T-helper 2 cell (primary cell): ENCODE measurements at places on chromosomes 1 and 21.

DNA sequence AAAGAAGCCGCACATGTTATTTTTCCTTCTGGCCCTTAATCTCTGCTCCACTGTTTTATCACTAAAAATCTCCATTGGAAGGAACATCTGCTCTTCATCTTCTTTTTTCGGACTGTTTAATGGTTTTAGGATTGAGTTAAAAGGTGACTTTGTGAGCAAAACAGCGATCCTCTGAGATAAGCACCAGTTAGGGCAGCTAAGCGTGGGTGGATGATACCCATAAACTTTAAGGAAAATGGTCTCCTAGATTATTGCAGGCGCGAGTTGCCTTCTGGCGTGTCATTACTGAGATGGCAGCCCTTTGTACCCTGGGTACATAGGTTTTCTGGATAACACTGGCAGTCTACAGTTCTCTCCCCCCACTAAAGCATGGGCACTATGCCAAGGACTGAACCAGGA is 44.0 kb upstream of the HMGB4 start:
- DNase-seq: no peak

DNA sequence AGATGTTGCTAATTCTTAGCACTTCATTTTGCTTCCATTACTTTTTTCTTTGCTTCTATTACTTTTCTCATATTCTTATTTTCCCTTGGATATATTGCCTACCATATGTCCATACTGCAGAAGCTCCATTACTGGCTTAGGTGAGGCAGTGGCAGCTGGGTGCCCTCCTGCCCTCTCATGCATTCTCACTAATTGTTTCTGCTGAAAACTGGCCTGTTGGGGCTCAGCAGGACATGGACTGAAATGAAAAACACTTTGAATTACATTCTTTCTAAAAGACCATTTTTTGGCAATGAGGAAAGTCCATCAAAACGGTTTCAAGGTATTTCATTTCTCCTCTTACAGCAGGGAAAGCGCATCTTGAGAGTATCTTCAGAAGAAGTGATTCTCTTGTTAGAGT is 122.9 kb downstream of the MAST2 start:
- no peak for DNase-seq

- no peak for DNase-seq
Measured at GRCh38 chr1:17780916-17781315, 25.8 kb downstream of the ACTL8 start.

GRCh38 chr1:70966018-70966638 is 81.5 kb downstream of the PTGER3 start:
- DNase-seq: no peak

DNA sequence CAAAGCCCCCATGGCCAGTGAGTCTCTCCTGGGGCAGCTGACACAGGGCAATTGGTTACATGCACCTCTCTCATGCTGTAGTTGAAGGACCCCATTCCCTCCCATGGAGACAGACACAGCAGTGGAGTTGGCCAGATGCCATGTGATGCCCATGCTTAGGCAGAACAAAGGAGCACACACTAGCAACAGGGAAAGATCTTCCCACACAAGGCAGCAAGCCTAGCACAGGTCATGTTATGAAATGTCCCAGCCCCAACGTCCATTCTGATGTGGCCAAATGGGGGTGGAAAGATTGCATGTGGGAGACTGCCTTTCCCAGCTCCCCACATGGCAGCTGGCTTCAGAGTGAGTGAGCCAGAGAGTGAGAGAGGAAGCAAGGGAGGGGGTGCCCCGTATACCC is 34.5 kb downstream of the AADACL4 start:
- no peak for DNase-seq

DNA sequence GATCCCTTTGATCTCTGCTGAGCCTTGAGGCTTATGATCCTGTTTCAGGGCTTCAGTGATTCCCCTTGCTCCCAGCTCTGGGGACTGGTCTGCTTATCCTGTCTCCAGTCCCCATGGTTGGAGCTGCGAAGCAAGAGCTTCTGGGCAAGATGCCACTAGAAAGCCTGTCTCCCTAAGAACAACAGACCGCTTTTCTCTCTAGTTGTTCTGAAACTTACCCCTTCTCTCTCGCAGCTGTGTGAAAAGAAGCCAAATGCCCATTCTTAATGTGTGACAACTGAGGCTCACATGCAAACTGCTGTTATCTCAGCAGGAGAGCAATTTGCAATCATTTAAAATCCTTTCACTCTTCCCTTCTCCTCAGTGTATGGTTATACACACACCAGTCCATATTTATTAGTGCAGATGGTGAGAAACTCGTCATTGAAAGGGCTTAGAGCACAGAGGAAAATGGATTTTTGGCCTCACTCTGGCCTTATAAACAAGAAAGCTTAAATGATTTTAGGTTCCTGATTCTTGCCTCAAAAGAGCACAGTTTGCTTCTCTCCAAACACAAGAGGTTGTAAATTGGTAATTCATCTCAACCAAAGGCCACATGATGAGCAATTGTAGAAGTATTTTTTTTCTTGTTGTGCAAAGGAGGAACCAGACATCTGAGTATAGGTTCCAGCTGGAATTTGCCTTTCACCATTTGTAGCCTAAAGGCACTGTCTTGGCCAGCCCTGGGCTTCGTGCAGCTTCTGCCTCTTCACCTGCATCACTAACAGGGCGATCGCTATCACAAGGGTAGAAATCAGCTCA is 179.2 kb upstream of the LMO4 start:
- no peak for DNase-seq

DNA sequence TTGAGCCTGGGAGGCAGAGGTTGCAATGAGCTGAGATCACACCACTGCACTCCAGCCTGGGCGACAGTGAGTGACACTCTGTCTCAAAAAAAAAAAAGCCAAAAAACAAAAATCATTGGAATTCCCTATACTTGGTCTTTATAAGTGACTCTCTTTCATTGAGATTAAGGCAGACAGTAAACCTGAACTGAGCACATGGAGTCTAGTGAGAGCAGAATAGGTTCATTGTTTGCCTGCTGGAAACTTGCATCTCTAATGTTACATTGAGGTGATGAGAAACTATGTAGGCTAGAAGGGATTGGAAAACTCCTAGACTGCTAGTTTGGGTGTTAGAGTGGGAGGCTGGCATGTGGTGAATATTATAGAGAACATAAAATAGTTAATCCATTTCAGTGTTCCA is 25.4 kb downstream of the MAST2 start:
- DNase-seq: no peak

DNA sequence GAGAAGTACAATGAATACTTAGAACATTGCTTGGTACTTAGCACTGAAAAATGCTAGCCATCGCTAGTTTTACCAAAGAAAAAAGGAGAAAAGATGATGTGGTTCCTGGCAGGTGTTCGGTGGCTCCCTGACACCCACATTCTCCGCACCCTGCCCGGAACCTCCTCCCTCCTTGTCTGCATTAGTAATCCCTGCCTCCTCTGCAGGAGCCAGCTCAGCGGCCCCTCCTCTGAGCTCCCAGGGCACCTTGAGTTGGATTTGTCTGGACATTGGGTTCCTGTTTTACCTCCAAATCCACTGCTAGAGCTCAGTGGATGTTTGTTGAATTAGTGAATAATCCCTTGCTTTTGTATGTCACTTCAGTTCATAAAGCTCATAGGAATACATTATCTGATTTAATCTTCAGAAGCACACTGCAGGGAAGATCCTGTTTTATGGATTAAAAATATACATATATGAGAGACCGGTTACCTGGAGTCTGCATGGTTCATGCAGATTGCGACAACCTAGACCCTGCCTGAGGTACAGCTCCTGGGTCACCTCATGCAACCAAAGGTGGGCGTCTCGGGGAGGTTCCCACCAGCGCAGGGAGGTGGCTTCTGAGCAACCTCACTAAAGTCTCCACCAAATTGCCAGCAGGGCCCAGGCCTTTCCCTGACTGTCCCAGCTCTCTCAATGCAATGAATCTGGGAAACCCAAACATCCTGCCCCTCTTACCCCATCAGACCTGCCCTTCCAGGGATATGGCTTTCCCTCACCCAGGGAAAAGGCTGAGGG is 24.2 kb downstream of the PCAT6 start:
- DNase-seq: no peak

- no peak for DNase-seq
Measured at GRCh38 chr1:153353226-153353947, 4.3 kb upstream of the S100A9 start.

DNA sequence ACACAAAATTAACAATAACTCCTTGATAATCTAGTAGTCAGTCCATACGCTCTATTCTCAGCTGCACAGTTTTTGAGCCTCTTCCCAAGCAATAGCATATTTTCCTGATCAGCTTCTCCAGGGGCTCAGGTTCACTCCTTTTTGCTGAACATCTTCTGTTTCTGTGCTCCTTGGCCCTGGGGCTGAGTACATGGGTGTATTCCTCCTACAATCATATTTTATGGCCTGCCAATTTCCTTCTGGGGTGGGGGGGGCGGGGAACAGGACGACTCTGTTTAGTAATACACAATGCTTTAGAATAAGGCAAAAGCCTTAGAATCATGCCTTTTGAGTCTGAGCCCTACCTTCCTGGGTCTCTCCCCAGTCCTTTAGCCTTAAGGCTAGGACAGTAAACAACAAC is 8.5 kb downstream of the CLDN19 start:
- DNase-seq: no peak

DNA sequence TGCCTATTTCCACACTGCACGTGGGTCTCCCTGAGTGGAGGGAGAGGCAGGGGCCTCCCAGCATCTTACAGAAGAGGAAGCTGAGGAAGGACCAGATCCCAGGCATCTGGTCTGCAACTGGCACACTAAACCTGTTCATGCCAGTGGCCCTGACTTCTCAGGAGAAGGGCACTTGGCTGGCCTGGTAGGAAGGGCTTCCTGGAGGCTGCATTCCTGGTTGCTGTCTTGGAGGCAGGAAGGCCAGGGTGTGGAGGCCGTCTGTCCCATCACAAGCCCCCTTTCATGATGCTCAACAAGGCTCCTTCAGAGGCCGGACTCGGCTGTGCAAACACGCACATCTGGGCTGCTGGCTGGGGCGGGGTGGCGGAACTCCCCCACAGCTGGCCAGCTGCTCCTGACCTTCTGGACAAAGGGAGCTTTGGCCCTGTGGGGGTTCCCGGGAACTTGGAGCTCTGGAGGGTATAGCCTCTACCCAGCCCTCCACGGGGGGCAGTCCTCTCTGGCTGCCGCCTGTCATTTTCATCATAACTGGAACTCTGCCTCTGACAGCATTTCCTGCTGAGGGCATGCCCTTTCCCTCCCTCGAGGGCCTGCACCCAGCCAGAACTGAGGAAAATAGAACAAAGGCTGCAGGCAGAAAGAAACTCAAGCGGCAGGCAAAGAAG is 39.2 kb upstream of the POU3F1 start:
- no peak for DNase-seq

GRCh38 chr1:58568271-58568860 is 8.7 kb downstream of the TACSTD2 start:
- DNase-seq: no peak

DNA sequence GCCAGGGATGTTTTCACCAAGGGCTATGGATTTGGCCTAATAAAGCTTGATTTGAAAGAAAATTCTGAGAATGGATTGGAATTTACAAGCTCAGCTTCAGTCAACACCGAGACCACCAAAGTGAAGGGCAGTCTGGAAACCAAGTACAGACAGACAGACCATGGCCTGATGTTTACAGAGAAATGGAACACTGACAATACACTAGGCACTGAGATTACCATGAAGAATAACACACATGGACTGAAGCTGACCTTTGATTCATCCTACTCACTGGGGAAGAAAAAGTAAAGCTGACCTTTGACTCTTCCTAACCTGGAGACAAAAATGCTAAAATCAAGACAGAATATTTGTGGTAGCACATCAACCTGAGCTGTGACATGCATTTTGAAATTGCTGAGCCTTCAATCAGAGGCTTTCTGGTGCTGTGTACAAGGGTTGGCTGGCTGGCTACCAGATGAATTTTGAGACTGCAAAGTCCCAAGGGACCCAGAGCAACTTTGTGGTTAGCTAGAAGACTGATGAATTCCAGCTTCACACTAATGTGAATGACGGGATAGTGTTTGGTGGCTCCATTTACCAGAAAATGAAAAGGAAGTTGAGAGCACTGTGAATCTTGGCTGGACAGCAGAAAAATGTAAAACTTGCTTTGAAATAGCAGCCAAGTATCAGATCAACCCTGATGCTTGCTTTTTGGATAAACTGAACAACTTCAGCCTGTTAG is 190.4 kb upstream of the KCTD3 start:
- no peak for DNase-seq

DNA sequence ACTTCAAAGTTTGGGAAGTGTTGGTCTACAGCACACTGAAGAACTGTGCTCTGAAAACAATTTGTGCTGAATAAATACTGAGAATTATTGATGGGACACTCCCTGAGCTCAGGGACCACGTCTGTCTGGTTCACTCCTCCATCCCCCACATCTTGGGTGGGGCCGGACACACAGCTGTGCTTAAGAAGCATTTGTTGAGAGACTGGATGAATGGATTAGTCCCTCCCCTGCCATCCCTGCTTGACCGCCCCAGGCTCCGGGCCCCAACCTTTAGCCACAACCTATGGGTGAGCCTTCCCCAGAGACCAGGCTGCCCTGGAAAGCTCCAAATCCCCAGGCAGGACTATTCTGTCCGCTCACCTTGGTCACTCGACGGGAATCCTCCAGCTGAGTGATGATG is 7.5 kb downstream of the TRIM63 start:
- no peak for DNase-seq
